ENCODE measurements at places on chromosomes 2 and 18.

GRCh38 chr2:46706264-46706983, 209.2 kb downstream of the MCFD2 start:
- DNase-seq, result peak; percentile 35

DNA sequence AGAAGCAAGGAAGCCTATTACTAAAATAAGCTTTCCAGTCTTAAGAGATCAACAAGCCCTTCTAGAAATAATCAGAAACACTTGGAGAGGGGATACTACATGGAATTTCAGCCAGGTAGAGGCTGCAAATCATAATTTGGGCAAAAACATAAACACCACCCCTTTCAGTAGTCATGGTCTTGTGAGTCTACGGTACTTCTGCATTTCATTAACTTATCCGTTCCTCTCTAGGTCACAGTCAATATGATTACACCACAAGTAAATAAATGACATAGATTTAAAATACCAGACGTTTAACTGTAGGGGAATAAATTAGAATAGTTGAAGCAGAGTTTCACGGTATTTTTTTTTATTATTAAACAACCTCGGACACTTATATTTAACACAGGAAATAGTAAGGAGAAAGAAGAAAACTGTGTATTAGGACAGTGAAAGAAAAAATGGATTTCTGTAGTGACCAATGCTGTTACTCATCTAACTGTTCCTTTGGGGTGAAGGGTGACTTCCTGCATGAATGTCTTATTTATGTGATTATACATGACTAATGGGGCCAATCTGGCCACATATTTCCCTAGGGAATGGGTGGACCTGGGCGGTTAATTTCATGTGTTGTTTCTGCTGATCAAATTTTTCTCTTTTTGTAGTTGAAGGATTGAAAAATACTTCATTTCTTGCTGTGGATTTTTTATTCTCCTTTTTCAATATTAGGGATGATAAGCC, 456.6 kb upstream of the UBE2E3 start:
- peak; percentile 93 for DNase-seq

DNA sequence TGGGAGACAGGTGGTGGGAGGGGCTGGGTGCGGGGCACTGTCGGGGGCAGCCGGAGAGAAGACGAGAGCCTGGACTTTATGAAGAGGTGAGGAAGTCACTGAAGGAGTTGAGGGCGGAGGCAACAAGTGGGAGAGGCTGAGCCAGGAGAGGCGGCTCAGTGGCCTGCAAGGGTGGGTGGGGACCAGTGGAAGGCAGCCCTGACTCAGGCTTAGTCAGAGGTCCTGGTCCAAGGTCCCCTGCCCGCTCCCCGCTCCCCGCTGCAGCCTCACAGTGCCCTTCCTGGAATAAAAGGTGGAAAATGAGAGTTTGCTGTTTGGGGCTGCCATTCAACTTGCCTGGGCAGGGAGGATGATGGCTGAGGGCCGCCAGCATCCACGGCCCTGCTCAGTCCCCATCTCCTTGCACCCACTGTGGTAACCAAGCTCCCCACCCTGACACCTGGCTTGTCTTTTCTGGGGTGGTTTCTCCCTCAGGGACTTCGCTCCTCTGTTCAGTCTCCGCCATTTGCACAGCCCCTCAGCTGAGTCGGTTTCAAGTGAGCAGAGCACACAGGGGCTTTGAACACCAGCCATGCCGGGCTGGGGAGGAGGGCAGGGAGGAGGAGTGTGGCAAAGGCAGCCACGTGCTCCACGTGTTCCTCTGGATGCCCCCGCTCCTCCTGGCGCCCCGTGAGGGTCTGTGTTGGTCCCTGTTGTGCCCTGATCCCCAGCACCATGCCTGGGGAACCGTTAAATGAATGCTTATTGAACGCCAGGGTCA, 13.7 kb upstream of the RALB start:
- peak; percentile 80 for DNase-seq

GRCh38 chr2:100224988-100225710, 82.8 kb upstream of the AFF3 start:
- no peak for DNase-seq

DNA sequence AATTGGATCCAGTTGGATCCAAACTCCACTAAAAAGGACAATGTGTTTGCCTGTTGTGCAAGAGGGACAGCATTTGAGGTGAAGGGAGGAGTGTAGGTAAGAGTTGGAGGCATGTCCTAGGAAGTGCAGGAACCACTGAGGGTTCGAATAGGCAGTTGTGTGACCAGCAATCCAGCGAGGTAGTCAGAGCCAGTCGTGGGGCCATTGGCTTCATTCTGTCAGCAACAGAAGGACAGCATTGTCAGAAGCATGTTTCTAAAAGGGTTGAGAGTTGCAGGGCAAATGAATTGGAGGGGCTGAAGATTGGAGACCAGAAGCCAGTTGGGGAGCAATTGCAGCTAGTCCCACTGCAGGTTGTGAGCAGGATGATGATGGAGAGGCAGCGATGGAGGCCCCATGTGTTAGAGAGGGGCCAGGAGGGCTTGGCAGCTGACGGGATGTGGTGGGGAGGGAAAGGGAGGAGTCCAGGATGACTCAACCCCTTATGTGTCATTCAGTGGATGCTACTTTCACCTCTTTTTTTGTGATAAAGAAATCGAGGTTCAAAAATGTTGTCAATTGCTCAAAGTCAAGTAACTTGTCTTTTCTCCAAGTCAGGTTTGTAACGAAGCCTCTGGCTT, 96.7 kb upstream of the SIX3 start:
- DNase-seq, result no peak

DNA sequence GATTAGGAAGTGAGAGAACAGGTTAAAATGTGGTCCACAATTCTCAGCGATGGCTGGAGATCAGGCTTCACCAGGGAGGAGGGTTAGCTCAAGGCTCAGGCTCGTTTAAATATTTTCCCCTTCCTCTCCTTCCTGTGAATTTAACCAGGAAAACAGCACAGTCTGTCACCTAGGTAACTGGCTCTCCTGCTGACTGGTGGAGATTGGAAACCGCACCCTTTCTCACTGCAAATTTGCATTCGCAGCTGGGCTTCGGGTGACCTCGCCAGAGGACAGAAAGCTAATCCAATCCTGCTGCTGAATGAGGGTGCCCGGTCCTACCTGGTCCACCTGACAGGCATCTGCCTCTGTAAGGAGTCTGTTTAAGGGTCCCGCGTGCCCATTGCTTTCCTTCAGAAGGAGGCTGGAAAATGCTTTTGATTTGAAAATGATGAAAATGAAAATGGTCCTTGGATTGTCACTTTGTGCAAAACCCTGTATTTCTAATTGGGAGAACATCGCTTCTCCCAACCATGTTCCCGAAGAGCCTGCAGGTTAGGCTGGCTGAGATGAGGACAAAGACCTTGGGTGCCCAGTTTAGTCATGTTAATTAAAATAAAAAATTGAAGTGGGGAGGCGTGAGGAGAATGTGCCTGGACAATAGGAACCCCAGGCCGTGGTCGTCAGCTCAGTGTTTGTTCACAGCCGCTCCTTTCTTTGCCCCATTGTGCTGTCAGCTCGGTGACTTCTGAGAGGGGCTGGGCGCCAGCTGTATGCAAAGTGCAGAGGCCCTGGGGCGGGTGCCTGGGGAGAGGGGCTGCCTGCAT, 43.4 kb upstream of the MTCL1 start:
- peak; percentile 40 for DNase-seq

GRCh38 chr2:239561446-239562001, 160.7 kb upstream of the HDAC4 start:
- DNase-seq, result peak; percentile 43

- no peak for DNase-seq
These were observed 23.7 kb upstream of the TMX3 start for GRCh38 chr18:68738564-68738963.

- DNase-seq, result no peak
These were observed 61.5 kb upstream of the CYP20A1 start for GRCh38 chr2:203177361-203177760.

GRCh38 chr2:231213931-231214642, 15.7 kb downstream of the ARMC9 start:
- DNase-seq, result no peak

GRCh38 chr2:854460-854859, 96.2 kb upstream of the SNTG2 start:
- no peak for DNase-seq

GRCh38 chr2:38907242-38907641, 17.6 kb downstream of the ARHGEF33 start:
- no peak for DNase-seq

GRCh38 chr2:66697366-66697765, 262.4 kb downstream of the MEIS1 start:
- peak; percentile 54 for DNase-seq

DNA sequence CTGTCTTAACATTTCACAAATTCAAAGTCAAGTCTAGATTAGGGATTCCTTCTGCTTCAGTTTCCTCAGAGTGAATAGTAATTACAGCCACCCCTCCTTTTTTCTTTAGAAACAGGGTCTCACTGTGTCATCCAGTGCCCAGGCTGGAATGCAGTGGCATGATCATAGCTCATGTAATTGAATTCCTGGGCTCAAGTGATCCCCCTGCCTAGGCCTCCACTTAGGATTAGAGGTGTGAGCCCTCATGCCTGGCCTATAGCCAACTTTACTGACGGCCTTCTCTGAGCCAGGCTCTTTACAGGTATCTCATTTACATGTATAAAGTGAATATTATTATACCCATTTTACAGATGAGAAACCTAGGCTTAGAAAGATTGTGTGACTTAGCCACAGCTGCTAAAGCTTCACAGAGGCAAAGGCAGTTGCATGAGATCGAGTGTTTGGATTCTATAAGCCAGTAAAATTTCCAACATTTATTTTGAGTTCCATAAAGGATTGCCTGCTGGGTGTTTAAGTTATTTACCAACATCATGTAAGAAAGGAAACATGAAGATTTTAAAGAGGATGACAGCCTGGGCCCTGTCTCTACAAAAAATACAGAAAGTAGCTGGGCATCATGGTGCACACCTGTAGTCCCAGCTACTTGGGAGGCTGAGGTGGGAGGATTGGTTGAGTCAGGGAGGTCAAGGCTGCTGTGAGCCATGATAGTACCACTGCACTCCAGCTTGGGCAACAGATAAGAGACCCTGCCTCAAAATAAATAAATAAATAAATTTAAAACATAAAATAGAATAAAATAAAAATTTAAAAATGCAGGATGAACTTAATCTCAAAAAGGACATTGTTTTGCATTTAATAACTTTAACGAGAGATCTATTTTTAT, 1.8 kb downstream of the ENOSF1 start:
- DNase-seq, result no peak

DNA sequence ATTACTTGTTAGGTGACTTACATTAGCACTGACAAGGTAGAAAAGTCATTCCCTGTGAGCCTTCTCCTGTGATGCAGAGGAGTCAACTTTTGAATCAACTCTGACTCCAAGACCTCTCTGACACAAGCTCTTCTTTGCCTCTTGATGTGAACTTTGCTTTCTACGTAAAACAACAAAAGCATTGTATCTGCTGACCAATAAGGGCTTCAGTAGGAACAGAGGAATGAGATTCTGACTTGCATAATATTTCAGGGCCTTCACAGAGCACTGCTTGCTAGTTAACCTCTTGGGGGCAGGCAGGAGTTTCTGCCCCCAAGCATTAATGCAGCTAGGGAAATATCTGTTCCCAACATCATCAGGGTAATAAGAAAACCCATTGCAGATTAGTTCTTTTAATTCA, 791.5 kb downstream of the BCL11A start:
- no peak for DNase-seq

DNA sequence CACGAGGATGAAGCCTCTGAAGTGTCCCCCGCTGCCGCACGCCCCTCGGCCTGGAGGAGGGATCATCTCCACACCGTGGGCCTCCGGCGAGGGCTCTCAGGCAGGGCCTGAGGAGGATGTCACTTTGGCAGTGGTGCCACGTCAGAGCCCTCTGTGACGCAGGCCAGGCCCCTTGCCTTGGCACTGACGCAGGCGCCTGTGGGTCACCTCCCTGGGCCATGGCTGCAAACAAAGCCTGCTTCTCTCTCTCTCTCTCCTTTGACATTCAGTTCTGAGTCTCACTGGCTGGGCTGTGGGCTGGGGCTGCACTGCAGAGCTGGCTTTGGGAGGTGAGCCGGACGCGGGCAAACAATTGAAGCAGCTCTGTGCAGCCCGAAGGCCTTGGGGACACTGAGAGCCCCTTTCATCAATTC, 273.7 kb downstream of the TWIST2 start:
- no peak for DNase-seq

- no peak for DNase-seq
These were observed 148.8 kb downstream of the HDAC4 start for GRCh38 chr2:239251971-239252370.

DNA sequence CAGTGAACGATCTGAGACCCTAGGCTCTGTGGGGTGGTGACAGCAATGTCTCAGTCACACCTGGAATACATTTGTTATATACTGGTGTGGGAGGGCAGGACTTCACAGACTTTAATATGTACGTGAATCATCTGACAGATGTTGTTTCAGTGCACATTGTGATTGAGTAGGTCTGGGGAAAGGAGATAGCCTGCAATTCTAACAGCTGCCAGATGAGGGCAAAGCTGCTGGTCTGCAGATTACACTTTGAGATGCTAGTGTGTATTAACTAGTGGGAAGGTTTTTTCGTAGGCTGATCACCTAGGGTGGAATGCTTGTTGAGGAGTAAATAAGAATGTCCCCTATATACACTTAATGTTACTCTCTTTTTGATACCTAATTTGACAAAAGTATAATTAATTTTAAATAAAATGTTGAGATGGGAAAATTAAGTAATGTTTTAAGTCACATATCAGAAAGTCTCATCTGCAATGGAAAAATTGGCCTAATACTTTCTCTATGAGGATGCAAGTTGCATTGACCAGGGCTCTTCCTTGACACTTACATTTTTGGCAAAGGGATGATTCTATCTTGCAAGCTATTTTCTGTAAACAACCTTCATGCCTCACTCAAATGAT, 496.9 kb upstream of the HNMT start:
- DNase-seq, result peak; percentile 0

GRCh38 chr2:203937788-203938187, 1.2 kb downstream of the ICOS start:
- DNase-seq, result no peak

GRCh38 chr18:668260-668659, 10.8 kb downstream of the TYMS start:
- DNase-seq, result no peak

- DNase-seq, result peak; percentile 95
These were observed 46.2 kb upstream of the B3GNT2 start for GRCh38 chr2:62149708-62150107.

DNA sequence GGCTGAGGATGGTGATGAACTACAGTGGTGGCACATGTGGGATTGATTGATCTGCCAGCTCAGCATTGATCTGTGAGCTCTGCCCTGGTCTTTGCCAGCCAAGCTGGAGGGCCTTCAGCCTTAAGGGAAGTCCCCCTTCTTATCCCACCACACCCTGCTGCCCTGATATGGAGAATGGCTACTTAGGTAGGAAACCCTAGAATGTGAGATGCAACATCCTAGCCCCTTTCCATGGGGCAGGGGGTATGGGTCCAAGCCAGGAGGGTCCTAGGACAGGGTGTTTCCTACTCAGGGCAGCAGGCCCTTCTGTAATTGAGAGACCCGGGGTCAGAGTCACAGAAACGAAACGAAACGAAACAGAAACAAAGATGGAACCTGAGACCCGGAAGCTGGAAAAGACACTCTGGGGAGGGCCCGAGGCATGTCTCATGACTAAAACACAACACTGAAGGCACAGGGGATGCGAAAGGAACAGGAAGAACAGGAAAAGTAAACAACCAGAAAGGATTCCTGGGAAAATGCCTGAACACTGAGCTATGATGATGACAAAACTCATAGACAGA, 16.9 kb upstream of the SULT1C2 start:
- peak; percentile 61 for DNase-seq

All from fibroblast of the aortic adventitia (primary cell).